ENCODE measurements at places on chromosomes 5 and 9.

- DNase-seq: peak; percentile 55
Measured at GRCh38 chr9:124133727-124134126, 122.2 kb downstream of the LHX2 start.

DNA sequence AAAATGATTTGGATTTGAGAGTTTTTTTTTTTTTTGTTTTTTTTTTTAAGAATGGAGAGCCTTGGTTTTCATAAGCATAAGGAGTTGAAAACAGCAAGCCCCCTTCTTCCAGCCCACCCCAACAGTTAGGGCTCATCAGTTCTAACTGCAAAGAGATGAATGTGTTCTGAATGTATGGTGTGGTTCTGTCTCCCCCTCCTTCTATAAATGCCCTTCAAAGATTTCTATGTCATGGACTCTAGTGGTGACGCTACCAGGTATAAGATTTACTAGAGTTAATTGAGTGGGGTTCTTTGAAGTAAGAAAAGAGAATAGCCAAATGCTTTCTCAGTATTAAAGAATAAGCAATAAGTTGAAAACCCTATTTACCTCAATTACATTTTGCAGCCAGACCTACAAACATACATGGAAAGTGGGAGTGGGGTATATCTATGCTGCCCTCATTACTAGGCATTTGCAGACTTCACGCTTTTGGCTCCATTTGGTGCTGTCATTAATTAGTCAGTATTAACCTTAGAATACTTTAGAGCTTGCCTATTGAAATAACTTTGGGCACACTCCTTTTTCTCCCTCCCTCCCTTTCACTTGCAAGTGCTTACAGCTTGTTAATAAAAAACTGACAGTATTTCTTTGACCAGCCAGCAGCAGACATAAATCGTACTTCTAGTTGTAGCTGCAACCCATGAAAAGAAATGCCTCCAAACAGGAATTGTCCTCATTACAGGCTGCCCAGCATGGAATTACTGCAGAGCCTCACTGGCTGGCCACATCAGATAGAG is 667.2 kb upstream of the ZNF608 start:
- no peak for DNase-seq

- no peak for DNase-seq
Measured at GRCh38 chr5:3886524-3887451, 291.2 kb downstream of the IRX1 start.

- no peak for DNase-seq
Measured at GRCh38 chr9:136743639-136744211, 985 bp upstream of the LCN10 start.

DNA sequence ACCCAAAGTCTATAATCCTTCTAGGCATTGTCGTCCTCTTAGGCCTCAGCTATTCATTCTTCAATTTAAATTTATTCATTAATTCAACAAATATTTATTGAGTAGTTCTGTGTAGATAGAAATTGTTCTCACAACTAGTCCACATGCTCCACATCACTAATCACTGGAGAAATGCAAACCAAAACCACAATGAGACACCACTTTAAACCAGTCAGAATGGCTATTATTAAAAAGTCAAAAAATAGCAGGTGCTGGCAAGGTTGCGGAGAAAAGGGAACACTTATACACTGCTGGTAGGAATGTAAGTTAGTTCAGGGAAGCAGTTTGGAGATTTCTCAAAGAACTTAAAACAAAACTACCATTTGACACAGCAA is 51.1 kb upstream of the TNFSF15 start:
- DNase-seq: no peak

- no peak for DNase-seq
Measured at GRCh38 chr9:90340421-90340820, 302.2 kb downstream of the DIRAS2 start.

DNA sequence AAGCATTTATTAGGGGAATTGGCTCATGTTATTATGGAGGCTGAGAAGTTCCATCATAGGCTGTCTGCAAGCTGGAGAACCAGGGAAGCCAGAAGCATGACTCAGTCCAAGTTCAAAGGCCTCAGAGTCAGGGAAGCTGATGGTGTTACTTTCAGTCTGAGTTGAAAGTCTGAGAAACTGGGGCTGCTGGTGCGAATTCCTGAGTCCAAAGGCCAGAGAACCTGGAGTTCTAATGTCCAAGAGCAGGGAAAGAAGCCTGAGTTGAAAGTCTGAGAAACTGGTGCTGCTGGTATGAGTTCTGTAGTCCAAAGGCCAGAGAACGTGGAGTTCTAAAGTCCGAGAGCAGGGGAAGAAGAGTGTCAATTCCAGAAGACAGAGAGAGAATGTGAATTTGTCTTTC is 641.1 kb downstream of the ISL1 start:
- no peak for DNase-seq

DNA sequence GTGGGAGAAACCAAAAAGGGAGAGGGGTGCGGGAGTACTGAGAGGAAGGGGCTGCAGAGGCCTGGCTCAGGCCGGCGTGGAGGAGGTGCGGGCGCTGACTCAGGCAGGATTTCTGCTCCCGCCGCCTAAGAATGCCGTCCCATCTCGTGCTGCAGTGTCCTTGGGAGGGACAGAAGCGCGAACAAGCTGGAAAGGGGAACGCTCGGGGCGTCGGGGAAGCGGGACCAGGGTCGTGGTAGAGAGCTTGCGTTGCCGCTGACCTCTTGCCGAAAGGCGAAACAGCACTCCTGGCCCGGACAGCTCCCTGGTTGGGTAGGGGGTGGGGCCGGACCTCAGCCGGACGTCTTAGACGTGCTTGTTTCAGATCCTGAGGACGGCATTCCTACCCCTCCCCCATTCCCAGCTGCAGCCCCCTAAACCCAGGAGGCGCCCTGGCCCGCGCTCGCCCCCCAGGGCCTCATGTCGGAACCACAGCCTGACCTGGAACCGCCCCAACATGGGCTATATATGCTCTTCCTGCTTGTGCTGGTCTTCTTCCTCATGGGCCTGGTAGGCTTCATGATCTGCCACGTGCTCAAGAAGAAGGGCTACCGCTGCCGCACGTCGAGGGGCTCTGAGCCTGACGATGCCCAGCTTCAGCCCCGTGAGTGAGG is 1.1 kb downstream of the RELL2 start:
- DNase-seq: no peak

All from GM12864 (cell line).